ENCODE measurements at places on chromosomes 2 and 18.
A peak's percentile ranks its signal among the peaks of the same experiment; 100 is the strongest.

- DNase-seq, result peak; percentile 65
Measured at GRCh38 chr2:177984749-177985148, 87.8 kb downstream of the PDE11A start.

DNA sequence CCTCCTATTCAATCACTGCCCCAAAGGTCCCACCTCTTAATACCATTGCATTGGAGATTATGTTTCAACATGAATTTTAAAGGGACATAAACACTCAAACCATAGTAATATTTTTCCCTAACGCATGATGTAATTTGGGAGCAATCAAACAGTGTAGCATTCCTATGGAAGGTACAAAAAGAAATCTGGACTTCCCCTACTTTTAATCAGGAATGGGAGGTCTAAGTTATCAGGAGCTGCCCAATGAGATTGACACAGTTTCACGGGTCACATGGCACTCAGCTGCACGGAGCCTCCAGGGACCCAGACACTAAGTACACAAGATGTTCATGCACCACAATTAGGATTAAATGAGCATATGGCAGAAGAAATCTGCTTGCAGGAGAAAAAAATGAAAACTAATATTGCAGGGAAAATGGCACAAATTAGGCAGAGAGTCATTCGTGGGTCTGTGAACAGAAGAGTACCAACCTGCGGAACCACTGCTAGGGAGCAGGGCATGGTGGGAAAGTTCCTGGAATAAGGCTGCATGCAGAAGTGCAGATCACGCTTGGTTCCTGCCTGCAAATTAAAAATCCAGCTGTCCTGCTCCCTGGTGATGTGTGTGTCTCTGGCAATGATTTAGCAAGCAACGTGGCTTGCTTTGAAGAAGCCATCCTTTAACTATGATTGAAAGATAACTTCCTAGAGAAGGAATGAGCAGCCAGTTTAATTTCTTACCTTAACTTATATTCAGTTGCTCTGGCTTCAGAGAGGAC lies 326.6 kb upstream of the ID2 start:
- no peak for DNase-seq

DNA sequence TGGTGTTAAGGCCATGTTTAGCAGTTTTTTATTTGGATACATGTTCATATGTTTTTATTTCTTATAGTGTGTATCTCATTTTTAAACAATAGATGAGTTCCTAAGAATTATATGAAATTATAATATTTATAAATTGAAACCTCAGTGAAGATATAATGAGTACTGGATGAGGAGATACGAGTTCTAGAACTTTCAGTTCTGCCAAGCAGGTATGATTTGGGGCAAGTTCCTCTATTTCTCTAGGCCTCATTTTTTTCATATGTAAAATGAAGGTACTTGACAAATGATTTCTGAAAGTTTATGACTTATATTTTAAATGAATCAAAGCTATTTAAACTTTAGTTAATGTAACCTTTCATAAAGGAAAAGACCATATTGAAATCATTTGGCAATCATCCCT lies 8.2 kb upstream of the PGAP1 start:
- no peak for DNase-seq

- no peak for DNase-seq
Measured at GRCh38 chr18:9380621-9381395, 46.2 kb downstream of the TWSG1 start.

DNA sequence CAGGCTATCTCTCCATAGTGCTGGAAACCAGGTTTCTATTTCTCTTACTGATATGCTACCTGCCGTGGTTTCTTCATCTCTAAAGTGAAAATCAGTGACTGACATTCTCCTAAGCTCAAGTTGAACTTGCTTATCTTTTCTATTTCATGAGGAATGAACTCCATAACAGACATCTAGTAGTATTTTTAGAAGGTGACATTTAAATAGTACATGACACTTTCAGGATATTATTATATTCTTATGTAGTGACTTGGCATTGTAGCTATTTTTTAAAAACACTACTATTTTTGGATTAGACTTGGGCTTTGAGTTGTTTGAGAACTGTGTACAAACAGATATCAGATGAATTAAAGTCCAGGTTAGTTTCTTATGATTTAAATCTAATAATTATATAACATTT lies 1381.8 kb downstream of the DSC3 start:
- DNase-seq, result no peak

DNA sequence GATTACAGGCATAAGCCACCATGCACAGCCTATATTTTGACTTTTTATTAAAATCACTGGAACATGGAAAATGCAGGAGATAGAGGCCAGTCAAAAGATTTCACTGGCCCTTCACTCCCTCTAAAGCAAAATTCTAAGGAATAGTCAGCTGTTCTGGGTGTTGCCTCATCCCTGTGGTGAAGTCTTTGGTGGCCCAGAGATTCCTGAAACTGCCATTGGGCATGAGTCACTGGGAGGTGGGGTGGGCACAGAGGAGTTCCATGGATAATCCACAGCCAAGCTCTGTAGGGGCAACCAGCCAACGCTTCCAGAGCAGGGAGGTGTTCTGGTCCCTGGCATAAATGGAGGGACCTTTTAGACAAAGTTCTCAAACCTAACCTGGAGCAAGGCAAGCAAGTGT lies 89.7 kb upstream of the TTC39C start:
- DNase-seq, result no peak

GRCh38 chr2:148546270-148546669 lies 98.3 kb upstream of the EPC2 start:
- no peak for DNase-seq

DNA sequence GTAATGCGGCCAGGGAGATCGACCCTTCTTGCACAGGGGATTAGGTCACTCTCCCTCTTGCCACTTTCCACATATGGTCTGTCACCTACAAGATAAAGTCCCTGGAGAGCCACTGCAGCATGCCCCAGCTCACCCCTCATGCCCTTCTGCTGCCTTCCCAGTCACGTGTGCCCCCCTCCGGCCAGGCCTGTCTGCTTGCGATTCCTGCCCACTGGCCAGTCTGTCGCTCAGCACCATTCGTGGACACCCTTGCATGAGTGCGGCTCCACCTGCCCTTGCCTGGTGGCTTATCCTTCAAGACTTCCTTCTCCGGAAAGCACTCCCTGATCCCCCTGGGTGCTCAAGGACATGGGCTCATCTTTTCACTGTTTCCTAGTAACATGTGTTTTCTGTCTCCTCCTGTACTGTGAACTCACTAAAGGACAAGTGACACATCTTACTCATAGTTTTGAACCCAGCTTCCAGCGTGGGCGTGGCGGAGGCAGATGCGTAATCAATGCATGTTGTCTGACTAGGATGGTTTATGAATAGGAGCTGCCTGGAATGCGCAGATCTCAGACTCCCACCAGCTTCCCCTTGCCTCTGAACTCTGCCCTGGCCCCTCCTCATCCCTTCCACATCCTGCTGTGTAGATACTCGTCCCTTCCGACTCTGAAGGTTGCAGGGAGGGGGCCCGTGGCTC lies 7.8 kb upstream of the NT5DC4 start:
- no peak for DNase-seq

GRCh38 chr2:219980638-219981037 lies 353.2 kb downstream of the SLC4A3 start:
- no peak for DNase-seq

GRCh38 chr2:169767243-169767888 lies 31.3 kb upstream of the SSB start:
- no peak for DNase-seq

DNA sequence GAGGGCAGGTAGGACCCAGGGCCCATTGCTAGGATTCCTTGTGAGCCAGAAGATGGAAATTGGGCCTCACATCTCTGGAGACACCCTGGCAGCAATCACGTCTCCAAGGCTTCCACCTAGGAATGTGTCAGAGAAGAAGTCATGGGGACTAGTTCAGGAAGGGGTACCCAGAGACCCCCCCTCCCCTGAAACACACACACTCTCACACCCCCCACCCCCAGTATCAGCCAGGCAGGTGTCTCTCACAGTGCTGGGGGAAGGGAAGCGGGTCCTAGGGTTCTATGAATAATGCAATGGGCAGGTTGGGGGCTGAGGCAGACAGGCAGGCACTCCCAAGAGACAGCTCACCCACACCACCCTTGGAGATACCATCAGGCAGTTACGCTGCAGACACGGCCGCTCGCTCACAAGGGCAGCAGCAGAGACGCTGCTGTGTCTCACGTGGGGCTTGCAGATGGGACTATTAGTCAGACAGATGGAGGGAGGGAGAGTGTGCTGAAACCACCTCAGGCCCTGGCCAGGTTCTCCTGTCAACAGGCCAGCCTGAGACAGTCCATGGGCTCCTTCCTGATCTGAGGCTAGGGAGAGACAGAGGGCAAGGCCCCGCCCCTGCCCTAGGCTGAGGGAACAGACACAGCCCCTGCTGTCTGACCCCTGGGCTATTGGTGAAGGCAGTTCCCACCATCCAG lies 134.6 kb downstream of the CYP26B1 start:
- DNase-seq, result no peak

DNA sequence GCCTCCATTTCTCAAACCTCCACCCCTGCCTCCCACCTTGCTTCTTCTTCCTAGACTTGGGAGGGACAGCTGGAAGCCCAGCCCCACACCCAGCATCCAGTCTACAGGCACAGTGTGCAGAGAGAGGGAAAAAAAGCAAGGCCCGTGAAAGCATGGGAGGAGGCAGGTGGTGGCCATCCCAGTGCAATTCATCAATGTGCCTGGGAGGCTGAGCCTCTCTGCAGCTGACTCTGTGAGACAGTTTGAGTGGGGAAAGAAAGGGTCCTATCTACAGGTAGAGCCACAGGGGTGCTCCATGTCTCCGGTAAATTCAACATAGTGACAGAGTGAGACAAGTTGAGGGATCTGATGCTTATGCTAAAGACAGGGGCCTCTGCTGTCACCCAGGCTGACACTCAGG lies 340.6 kb downstream of the DYSF start:
- no peak for DNase-seq

DNA sequence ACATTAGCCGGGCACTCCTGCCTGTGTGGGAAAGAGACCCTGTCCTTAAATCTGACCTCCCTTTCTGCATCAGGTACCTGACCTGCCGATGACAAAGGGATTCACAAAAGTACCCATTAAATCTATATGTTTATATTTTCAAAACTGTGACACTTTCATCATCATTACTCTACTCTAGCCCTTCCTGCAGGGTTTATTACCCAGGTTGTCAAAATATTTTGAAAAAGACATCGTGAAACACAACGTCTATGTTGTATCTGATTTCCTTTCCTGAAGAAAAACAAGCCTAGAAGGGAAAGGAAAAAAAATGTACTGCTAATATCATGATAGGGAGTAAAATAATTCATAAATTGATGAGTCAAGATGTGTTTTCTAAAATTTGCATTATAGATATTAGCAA lies 15.2 kb upstream of the KYNU start:
- DNase-seq, result no peak

DNA sequence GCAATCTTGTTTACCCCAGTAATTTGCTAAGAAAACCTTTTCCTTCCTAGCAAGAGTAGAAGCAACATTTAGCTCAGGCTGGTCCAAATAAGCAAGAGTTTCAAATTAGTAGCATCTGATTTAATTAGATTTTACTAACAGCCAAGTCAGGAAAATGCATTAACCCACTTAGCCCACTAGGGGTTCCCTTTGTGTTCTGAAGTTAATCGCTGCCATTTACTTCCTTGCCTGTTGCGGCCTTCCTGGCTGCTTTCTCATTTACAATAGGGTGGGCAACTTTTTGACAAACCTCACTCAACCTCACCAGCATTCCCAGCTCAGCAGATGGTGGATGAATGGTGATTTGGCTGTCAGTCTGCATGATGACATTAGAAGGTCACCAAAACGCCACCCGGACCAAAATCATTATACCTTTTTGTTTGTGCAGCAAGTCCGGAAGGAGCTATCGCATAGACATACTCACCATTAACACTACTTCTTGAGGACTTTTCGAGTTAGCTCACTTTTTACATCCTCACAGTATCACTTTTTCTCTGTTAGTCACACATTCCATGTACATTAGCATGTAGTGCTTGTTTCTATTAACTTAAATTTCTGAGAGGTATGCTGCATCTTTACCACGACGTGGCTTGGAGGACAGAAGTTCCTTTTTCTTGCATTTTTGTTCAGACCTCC lies 101.5 kb upstream of the SETBP1 start:
- no peak for DNase-seq
